Stimulated activated CD8-positive, alpha-beta memory T cell treated with anti-CD3 and anti-CD28 coated beads, Interleukin-15, amount 100 ng/mL, for 1 hour (primary cell): ENCODE measurements at places on chromosomes 7 and 10.

GRCh38 chr10:128018236-128018635, 108.0 kb downstream of the MKI67 start:
- DNase-seq: no peak

GRCh38 chr10:116836902-116837523, 12.3 kb upstream of the ENO4 start:
- no peak for DNase-seq

DNA sequence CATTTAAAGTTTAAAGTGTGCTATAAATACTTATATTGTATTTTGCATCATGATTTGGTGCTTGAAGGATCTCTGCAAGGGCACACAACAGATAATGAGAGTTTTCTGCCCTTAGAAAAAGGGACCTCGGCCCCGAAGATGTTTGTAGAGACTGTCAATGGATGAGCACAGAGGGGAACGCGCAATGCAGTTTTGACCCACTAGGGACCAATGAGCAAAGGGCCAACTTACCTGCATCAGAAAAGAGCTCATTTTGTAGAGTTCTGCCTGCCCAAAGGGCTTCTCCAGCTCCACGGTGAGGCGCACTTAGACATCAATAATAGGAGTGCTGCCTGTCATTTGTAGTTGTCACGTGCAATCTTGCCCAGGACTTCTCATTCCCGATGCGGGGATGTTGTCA, 91.1 kb downstream of the BUB3 start:
- no peak for DNase-seq

DNA sequence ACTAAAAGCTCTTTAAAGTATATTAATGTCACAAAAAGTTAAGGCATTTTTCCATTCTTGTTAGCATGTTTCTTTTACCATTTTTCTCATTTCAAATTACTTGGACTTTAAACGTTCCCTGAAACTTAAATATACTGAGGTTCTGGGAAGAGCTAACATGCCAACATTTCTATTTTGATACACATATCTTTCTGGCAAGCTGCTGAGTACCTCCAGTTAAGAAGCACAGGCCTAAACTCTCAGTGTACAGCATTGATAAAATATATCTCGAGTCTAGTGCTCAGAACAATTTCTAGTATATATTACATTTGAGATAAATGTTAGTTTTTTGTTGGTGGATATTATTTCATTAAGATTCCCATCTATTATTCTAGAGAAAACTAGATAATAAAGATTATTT, 612.9 kb upstream of the KCND2 start:
- DNase-seq: no peak

GRCh38 chr7:37081436-37081835, 357.1 kb upstream of the AOAH start:
- DNase-seq: no peak

GRCh38 chr10:109891105-109891504, 32.2 kb downstream of the XPNPEP1 start:
- no peak for DNase-seq

GRCh38 chr7:151662251-151662826, 142.6 kb upstream of the RHEB start:
- DNase-seq: no peak

- no peak for DNase-seq
Measured at GRCh38 chr7:141231018-141231792, 157.3 kb downstream of the TMEM178B start.

GRCh38 chr10:67827811-67828210, 10.2 kb downstream of the DNAJC12 start:
- DNase-seq: no peak

- no peak for DNase-seq
Measured at GRCh38 chr10:49111320-49111698, 4.0 kb downstream of the VSTM4 start.

- no peak for DNase-seq
Measured at GRCh38 chr7:149422914-149423301, 38.0 kb downstream of the ZNF777 start.

- DNase-seq: no peak
Measured at GRCh38 chr7:26419198-26419597, 127.5 kb downstream of the SNX10 start.

GRCh38 chr10:100907175-100907574, 5.6 kb upstream of the SLF2 start:
- DNase-seq: no peak

- DNase-seq: no peak
Measured at GRCh38 chr10:77909749-77910375, 16.7 kb downstream of the DLG5 start.

GRCh38 chr10:123154711-123155505, 706 bp downstream of the BUB3 start:
- DNase-seq: no peak

- DNase-seq: no peak
Measured at GRCh38 chr10:7479861-7480598, 69.2 kb upstream of the SFMBT2 start.

GRCh38 chr7:151813445-151813844, 63.5 kb downstream of the PRKAG2 start:
- DNase-seq: no peak
